ENCODE measurements at places on chromosomes 1 and 21.

GRCh38 chr1:21648352-21648730, 20.8 kb downstream of the RAP1GAP start:
- DNase-seq = no peak

- DNase-seq = no peak
These were observed 98.5 kb downstream of the PTBP2 start for GRCh38 chr1:96820107-96820506.

- DNase-seq = no peak
These were observed 14.0 kb downstream of the DNALI1 start for GRCh38 chr1:37570528-37571334.

DNA sequence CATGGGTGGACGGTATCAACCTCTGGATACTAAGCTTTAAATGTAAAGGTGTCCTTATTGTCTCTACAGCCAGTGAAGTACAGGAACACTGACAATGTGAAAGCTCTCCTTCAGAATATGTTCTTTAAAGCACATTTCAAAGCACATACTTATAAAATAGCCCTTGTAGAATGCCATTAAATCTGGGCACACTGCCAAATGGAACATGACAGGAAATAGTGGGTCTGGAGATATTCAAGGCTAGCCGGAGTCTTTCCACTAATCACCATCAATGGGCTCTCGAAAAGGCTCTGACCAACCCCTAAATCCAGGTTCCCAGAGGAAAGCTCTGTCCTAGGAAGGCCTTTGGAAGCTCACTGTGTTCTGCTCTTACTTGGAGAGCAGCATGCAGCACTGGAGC, 46.6 kb downstream of the PLD5 start:
- no peak for DNase-seq

GRCh38 chr1:41599912-41600311, 115.4 kb upstream of the EDN2 start:
- no peak for DNase-seq

DNA sequence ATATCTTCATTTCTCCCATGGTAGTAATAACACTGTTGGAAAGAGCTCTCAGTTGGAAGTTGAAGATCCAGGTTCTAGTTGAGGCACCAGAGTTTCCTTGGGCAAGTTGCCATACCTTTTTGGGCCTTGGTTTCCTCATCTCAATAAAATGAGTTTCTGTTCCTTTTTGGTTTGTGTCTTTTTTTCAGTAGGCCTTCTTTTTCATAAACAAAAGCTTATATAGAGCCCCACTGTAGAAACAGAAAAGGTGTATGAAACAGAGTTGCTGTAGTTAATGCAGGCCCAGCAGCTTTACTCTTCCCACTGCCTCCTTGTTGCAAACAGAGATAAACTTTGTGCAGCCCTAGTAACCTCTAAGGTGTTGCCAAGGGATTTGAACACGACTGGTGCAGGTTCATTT, 41.7 kb downstream of the WNT4 start:
- no peak for DNase-seq

- no peak for DNase-seq
These were observed 24.4 kb upstream of the PTPRF start for GRCh38 chr1:43506233-43506632.

- DNase-seq = no peak
These were observed 563.5 kb downstream of the PTPRC start for GRCh38 chr1:199202331-199202730.

DNA sequence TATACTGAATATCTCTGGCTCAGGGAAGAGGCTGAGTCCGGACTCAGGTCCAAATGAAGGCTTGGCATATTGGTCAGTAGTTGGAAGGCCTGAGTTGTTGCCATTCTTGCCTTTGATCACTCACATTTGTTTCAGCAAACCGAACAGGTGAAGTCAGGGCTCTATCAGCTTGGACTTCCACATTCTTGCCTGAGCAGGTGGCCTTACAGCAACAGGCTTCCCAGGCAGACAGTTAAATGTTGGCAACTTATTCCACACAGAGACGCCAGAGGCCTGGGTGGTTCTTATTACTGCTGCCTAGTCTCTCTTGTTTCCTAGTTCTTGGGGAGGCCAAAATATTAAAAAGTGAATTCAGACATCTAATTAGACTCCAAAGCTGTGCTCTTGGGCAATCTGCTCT, 36.6 kb downstream of the XCL2 start:
- DNase-seq = no peak

DNA sequence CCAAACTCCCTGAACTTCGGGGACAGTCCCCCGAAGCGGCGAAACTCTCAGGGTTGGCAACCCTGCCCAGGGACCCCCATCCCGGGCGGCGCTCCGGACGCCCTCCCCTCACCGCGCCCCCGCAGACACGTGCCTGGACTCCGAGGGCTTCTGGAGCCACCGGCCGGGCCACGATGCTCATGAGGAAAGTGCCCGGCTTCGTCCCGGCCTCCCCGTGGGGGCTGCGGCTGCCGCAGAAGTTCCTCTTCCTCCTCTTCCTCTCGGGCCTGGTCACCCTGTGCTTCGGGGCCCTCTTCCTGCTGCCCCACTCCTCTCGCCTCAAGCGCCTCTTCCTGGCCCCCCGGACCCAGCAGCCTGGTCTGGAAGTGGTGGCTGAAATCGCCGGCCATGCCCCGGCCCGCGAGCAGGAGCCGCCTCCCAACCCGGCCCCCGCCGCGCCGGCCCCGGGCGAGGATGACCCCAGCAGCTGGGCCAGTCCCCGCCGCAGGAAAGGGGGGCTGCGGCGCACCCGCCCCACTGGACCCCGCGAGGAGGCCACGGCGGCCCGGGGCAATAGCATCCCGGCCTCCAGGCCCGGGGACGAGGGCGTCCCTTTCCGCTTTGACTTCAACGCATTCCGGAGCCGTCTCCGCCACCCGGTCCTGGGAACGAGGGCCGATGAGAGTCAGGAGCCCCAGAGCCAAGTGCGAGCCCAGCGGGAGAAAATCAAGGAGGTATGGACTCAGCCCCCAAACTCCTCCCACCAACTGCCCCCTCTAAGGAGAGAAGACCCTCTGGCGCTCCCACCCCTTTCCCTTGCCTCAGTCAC, 1.2 kb downstream of the MAN1C1 start:
- DNase-seq = peak; percentile 28

DNA sequence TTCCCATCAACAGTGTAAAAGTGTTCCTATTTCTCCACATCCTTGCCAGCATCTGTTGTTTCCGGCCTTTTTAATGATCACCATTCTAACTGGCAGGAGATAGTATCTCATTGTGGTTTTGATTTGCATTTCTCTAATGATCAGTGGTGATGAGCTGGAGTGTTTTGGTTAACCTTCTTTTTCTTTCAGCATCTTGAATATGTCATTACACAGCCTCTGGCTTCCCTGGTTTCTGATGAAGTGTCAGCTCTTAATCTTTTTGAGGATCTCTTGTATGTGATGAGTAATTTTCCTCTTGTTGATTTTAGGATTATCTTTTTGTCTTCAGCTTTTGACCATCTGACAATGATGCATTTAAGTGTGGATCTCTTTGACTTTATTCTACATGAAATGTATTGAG, 133.2 kb upstream of the GRIK3 start:
- no peak for DNase-seq

- no peak for DNase-seq
These were observed 44.4 kb downstream of the CFHR5 start for GRCh38 chr1:197021716-197022115.

- no peak for DNase-seq
These were observed 45.5 kb downstream of the VPS13D start for GRCh38 chr1:12275370-12275769.

GRCh38 chr1:17359031-17359430, 13.0 kb upstream of the PADI6 start:
- no peak for DNase-seq

DNA sequence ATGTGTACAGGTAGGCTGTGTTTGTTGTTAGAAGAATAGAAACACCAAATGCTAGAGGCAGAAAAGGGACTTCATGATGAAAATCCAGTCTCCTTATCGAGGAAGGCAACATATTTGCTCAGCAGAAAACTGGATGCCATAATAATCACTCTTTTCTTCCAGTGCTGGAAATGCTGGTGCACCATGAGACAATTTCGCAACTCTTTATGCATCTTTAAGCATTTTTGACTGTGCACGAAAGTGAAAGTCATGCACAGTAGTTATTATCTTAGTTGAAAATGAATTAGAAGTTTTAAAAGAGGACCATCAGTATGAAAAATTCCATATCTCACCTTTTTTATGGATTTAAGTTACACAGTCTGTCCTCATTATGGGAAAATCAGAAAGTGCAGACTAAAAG, 29.1 kb downstream of the SMYD2 start:
- DNase-seq = no peak

- DNase-seq = no peak
These were observed 5.7 kb downstream of the RGS5 start for GRCh38 chr1:163197022-163197421.

DNA sequence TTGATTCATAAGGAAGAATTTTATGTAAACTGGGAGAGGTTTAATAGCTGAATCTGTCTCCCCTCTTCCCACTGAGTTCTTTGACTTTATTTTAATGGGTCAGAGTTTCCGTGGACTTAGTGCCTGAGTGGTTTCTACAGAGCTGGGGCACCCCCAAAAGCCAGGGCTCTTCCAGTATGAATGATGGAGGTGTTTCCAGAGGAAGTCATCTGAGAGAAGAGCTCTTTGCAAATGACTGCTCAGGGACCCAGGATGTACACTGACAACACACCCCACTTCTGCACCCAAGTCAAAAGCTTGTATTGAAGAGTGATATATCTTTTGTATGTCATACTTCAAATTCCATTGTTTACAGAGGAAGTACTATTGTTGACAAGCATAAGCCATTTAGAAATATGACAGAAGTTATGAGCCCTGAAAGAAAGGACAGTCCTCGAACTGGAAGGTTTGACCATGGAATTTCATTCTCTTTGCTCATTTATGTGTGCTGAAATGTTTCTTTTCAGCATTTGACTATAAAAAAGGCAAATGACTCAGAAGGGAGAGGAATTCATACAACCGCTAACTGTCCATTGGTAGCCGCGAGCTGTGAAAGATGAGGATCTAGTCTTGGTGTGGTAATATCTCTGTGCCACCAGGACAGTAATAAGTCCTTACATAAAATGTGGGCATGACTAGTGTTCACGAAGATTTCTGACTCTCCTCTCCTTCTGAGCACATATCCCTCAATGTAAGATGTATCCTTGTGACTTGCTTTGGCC, 25.4 kb upstream of the LMX1A start:
- no peak for DNase-seq

GRCh38 chr1:223029985-223030769, 112.9 kb downstream of the TLR5 start:
- DNase-seq = no peak

- no peak for DNase-seq
These were observed 11.1 kb upstream of the CHI3L1 start for GRCh38 chr1:203197625-203198024.
